Uterus (tissue), 4 donors: ENCODE measurements at places on chromosomes 7 and 10.

GRCh38 chr10:100341953-100342626 is 4.9 kb upstream of the SCD start:
- DNase-seq = peak; percentile 23

GRCh38 chr7:71343892-71344291 is 211.9 kb downstream of the GALNT17 start:
- peak; percentile 20 for DNase-seq

GRCh38 chr7:17194656-17195055 is 103.8 kb upstream of the AHR start:
- no peak for DNase-seq

- DNase-seq = no peak
Observed at GRCh38 chr7:21718391-21718790, 175.6 kb downstream of the DNAH11 start.

DNA sequence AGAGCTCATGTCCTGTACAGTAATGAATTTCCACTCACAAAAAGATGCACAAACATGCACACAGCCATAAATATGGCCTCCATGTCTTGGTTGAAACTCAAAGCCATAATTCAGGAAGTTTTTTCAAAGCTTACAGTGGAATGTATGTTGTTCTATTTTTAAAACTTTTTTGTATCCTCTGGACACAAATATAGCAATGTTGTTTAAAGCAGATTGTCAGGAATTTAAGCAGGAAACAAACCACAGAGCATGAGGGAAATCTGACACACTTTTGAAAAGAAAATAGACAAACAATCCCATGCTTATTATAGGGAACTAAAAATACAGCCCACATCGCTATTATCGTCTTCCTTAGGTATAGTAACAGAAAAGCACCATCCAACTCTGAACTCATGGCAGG is 21.5 kb downstream of the LRRN3 start:
- no peak for DNase-seq

DNA sequence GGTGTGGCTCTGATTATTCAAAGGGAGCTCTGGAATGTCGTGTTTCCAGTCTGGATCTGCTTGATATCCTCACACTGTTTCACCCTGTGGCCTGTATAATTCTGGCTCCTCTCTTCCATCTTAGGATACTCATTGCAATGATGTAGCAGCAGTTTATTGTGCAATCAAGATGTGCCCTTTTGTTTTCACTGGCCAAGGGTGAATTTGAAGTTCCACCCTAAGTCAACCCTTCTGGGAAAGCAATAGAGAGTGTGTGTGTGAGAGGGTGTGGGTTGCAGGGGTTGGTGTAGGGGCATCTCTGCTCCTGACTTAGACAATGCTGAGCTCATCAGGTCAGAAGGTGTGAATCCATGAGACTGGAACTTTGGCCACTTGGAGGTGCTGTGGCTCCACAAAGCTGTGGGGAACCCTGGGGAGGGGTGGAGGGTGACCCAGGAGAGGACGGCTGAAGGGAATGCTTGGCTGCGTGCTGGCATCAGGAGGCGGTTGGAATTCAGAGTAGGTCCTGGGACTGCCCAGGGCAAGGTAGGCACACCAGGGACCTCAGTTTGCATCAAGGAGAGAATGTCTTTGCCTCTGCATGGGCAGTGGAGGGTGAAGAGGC is 118.0 kb upstream of the PRSS58 start:
- no peak for DNase-seq

- no peak for DNase-seq
Observed at GRCh38 chr10:8967061-8967460, 912.6 kb downstream of the GATA3 start.

- DNase-seq = no peak
Observed at GRCh38 chr10:95539560-95540284, 21.4 kb downstream of the SORBS1 start.

DNA sequence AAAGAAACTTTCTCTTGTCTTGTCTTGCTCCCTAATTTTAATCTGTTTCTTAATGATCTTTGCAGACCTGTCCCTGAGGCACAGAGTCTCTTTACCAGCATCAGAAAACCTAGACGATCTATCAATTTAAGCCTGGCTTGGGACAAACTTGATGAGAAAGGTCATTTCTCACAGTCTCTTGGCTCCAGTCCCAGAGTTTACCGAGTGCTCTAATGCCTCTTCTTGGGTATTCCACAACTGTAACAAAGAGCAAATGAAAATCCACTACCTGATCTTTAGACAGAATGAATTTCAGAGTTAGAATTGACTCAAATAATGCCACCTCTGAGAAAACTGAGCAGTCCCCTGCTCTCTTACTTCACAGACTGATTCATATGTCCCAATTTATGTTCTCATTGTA is 106.4 kb upstream of the DNAJB12 start:
- DNase-seq = no peak

- no peak for DNase-seq
Observed at GRCh38 chr7:98626460-98627412, 9.7 kb downstream of the NPTX2 start.

DNA sequence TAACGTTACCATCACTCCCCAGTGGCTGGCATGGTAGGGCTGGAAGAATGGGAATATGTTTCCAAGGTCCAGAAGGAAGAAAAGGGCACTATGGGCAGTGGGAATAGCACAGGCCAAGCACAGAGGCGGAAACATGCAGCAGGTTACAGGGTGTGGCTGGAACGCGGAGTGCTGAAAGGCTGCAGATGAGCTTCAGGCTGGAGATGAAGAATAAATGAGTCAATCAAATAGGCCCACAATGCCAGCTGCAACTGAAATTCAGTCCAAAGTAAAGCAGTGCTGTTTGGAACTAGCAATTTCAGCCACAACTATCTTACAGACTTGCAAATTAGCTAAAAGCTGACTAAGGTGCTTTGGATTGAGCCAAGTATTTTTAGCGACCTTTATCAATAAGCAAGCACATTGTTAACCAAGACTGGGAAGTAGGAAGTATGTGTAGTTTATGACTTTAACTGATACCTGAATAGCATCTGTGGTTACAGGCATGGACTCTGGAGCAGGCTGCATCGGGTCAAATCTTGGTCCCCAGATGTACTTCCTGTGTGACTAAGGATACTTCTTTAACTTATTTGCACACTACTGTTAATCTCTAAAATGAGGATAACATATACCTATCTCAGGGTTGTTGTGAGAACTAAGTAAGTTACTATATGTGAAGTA is 77.5 kb upstream of the CTTNBP2 start:
- no peak for DNase-seq

DNA sequence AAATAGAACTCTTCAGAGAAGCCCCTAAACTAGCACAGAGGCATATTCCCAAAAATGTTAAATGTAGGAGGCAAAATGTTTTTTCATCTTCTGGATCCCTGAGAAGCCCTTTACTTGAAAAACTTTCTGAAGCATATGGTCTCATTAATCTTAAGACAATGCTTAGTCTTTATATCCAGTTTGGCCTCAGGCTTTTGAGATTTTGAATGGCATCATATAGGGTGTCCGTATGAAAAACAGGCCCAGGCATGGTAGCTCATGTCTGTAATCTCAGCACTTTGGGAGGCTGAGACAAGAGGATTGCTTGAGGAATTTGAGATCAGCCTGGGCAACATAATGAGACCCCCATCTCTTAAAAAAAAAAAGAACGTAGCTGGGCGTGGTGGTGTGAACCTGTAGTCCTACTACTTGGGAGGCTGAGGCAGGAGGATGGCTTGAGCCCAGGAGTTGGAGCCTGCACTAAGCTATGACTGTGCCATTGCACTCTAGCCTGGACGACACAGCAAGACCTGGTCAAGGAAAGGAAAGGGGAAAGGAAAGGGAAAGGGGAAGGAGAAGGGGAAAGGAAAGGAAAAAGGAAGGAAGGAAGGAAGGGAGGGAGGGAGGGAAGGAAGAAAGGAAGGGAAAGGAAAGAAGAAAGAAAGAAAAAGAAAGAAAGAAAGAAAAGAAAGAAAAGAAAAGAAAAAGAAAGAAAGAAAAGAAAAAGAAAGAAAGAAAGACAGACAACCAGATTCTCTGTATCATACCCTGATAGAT is 119.4 kb downstream of the CDK6 start:
- no peak for DNase-seq

GRCh38 chr7:42907316-42907715 is 4.6 kb downstream of the C7orf25 start:
- DNase-seq = no peak

- DNase-seq = no peak
Observed at GRCh38 chr10:51425431-51425830, 274.0 kb downstream of the CSTF2T start.

GRCh38 chr7:41892356-41893100 is 189.6 kb upstream of the INHBA start:
- no peak for DNase-seq

- DNase-seq = no peak
Observed at GRCh38 chr7:149027611-149028345, 527 bp downstream of the PDIA4 start.

DNA sequence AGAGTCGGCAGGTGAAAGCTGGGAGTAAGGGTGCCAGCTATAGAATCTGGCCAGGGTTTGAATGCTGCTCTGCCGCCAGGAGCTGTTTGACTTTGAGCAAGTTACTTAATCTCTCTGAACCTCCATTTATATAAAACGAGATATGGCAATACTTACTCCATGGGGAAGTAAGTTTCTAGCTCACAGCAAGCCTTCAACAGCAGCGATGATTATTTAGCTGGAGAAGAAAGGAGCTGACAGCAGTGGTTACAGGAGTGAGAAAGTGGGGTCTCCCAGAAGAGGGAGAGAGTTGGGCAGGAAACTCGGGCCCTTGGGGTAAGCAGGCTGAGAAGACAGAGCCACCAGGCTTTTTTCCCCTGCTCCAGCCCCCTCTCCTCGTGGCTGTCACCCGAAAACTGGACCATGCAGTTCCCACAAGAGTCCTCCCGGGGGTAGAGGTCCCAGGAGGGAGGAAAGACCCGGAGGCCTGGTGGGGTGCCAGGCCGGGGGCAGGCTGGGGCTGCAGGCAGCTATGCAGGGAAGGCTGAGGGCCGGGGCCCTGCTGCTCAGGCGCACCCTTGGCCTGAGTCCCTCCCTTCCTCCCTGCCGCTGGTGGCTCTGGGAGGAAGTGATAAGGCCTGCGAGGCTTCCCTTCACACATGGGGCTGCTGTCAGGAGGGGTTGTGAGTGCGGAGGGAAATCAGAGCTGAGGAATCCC is 3.5 kb downstream of the NOS3 start:
- DNase-seq = no peak

- no peak for DNase-seq
Observed at GRCh38 chr7:77461842-77462241, 45.7 kb upstream of the GSAP start.

- DNase-seq = no peak
Observed at GRCh38 chr10:126405239-126405775, 17.0 kb upstream of the ADAM12 start.

GRCh38 chr7:86950360-86950759 is 109.1 kb downstream of the ELAPOR2 start:
- no peak for DNase-seq

- DNase-seq = no peak
Observed at GRCh38 chr7:68994841-68995240, 603.4 kb upstream of the AUTS2 start.

GRCh38 chr7:23001610-23002009 is 12.3 kb downstream of the HYCC1 start:
- no peak for DNase-seq

- no peak for DNase-seq
Observed at GRCh38 chr10:113100281-113100680, 150.2 kb downstream of the TCF7L2 start.

GRCh38 chr10:24381235-24382010 is 172.5 kb downstream of the KIAA1217 start:
- no peak for DNase-seq

DNA sequence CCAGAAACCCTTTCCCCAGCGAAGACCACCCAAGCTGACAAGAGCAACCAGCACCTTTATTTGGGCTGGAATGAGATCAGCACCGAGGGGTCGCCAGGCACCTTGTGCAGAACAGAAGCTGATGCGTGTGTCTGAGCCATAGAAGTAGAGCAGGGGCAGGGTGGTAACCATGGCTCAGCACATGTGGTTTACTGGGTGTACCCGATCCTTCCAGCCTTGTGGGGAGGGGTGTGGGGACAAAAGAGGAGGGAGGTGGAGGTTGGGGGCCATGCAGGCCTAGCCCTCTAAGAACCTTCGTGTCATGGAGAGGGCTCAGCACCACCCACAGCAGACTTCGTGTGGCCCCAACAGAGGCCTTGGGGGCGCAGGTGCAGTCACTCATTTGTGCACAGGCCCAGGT is 84.0 kb upstream of the GTF2I start:
- no peak for DNase-seq

- peak; percentile 31 for DNase-seq
Observed at GRCh38 chr7:98021588-98022351, 31.8 kb upstream of the OCM2 start.

GRCh38 chr7:94367949-94368348 is 26.7 kb upstream of the COL1A2 start:
- no peak for DNase-seq

GRCh38 chr7:12719141-12719919 is 31.9 kb downstream of the ARL4A start:
- DNase-seq = no peak

- no peak for DNase-seq
Observed at GRCh38 chr7:27170426-27171324, 3.4 kb downstream of the HOXA10 start.

DNA sequence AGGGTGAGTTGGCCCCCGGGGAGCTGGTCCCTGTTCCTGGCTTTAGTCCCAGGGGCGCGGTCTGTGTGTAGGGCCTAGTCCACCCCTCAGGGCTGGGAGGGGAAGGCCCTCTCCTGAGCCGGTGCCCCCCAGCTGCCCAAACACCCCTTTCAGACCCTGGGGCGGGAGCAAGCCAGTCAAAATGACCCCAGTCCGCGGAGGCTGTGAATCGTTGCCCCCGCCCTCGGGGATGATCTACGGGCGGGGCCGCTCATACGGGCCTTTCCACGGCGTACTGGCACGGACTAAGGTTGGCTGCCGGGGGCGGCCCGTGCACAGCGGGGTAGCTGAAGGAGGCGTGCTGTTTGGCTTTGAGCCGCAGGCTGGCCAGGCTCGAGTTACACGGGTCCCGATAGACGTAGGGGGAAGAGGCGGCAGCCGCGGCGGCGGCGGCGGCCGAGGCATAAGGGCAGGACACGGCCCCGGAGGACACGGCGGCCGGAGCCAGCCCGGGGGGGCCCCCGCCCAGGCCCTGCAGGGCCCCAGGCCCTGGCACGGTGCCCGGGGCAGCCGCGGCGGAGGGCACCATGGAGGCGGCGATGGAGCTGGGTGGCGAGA is 4.3 kb downstream of the ELOVL3 start:
- DNase-seq = peak; percentile 40

DNA sequence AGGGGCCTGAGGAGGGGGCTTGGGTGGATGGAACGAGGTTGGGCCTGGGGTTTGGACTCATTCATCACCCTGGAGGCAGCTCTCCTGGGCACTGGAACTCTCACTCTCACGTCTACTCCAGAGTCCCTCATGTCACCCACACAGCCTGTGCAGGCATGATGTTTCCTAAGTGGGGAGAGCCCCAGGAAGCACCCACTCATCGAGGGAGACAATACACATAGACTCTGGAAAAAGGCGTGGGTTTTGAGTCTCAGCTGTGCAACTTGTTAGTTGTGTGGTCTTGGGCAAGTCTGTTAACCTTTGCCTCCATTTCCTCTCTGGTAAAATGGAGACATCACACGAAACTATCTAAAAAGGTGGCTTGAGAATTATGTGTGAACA is 25.9 kb upstream of the RBM20 start:
- DNase-seq = no peak

- no peak for DNase-seq
Observed at GRCh38 chr10:29106287-29106686, 182.6 kb upstream of the LYZL1 start.

GRCh38 chr7:375901-376305 is 85.9 kb downstream of the FOXL3 start:
- peak; percentile 11 for DNase-seq

GRCh38 chr7:11345621-11346020 is 371.9 kb downstream of the PHF14 start:
- DNase-seq = no peak

GRCh38 chr7:3415861-3416312 is 114.8 kb downstream of the SDK1 start:
- no peak for DNase-seq
